ENCODE measurements at places on chromosomes 3 and 15. TPM values are rescaled to one million over a fixed set of nuclear protein-coding genes. Genes with fewer than 3 reads are reported as not detected.

Gene CCDC33
- 0.11 TPM for total RNA-seq

GRCh38 chr15:97678656-97679055, 281.8 kb upstream of the ARRDC4 start:
- no peak for DNase-seq

DNA sequence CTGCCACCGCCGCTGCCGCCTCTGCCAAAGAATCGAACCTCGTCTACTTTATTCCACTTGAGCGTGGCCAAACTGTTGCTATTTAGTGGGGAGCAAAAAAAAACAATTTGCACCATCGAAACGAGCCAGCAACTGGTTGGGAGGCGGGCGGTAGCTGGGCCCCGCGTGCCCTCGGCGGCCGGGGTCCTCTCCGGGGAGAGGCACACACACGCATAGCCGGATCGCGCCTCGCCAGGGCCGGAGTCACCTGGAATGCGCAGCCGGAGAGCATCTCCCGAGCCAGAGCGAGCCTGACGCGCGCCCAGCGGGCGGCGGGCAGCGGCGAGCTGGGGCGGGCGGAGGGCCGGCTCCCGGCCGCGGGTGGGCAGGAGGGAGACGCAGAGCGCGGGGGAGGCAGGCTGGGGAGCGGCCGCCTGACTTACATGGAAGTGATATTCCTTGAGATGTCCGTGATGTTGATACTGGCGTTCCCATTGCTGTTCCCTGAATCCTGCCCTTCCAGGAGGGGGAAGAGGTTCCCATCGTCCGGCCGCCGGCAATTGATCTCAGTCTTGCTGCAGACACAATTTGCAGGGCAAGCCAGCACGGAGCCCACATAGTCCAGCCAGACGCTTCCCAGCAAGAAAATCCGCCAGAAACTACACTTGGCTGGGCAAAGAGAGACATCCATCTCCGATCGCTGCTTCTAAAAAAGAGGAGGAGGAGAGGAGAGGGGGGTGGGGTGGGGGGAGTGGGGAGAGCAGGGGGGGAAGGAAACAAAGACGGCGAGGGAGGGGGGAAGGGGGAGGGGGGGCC, 858 bp downstream of the NTRK3 start:
- no peak for DNase-seq

Gene ERICH6
- 0.55 TPM for total RNA-seq

Gene USP13
- 162 TPM for total RNA-seq

DNA sequence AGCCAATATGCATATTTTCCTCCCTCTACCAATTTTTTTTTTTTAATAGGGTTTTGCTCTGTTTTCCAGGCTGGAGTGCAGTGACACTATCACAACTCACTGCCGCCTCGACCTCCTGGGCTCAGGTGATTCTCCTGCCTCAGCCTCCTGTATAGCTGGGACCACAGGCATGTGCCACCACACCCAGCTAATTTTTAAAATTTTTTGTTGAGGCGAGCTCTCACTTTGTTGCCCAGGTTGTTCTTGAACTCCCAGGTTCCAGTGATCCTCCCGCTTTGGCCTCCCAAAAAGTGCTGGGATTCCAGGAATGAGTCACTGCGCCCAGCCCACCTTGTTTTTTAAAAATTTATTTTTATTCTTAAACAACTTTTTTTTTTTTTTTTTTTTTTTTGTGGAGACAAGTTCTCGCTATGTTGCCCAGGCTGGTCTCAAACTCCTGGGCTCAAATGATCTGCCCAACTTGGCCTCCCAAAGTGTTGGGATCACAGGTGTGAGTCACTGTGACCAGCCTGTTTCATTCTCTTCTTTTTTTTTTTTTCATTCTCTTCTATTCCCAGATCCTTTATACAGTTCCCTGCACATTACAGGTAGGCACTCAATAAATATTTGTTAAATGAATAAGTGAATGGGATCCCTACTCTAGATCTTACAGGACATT, 40.5 kb upstream of the PIK3CB start:
- DNase-seq, result no peak

Gene TMCO5A
- not detected for total RNA-seq

- DNase-seq, result no peak
Measured at GRCh38 chr3:14329116-14329830, 73.1 kb upstream of the SLC6A6 start.

- DNase-seq, result no peak
Measured at GRCh38 chr15:77009646-77010311, 14.9 kb downstream of the PSTPIP1 start.

- no peak for DNase-seq
Measured at GRCh38 chr3:81967393-81967792, 205.9 kb upstream of the GBE1 start.

DNA sequence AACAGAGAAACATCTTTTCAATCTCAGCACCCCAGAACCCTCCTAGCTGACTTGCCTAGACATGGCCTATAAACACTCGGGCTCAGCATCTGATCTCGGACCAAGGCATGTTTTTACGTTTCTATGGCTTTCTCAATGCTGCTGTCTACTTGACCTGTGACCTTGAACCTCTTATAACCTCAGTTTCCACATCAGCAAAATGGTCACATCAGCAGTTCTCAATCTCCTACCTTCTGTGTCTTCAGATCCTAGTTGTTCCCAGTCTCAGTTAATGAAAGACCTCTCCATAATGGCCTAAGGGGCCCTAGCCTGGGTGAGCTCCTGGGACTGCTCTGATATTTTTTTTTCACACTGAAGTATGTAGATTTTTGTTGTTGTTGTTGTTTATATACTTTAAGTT, 39.6 kb downstream of the SSUH2 start:
- no peak for DNase-seq

GRCh38 chr3:73235768-73236167, 174.3 kb downstream of the EBLN2 start:
- no peak for DNase-seq

GRCh38 chr3:20072422-20072821, 32.2 kb downstream of the KAT2B start:
- no peak for DNase-seq

DNA sequence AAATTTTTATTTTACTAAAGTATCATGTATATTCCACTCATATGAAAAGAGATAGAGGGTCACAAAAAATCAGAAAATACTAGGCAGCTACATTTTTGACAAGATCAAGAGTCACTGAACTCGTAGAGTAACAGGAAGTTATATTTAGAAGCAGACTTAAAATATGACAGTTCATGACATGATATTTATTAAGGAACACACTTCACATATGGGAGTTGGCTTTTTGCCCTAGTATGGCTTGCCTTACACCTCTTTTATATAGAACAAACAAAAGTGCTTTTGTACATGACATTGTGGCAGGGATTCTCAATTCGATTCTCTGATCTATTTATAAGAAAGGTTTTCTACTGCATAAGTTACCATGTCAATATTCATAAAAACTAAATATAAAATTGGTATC, 80.1 kb upstream of the GBE1 start:
- DNase-seq, result no peak

Gene PRICKLE2
- total RNA-seq, result 8.7 TPM

Gene ARIH2
- total RNA-seq, result 180 TPM

- no peak for DNase-seq
Measured at GRCh38 chr15:75151214-75152128, 50.2 kb upstream of the C15orf39 start.

DNA sequence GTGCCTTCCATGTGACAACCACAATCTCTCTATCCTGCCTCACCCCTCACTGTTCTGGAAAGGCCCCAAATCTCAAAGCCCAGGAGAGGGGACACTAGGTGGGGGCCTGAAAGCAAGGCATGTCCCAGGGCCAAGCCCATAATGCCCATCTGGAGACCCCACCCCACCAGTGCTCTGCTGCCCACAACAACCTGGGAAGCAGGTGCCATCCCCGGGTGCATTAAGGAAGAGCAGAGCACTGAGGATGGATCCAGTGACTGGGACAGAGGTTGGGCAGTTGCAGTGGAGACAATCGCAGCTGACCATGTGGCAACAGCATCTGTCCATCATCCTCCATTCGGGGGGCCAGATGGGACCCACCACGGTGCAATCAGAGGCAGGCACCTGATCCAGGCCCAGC, 106.2 kb upstream of the PRR20G start:
- DNase-seq, result peak; percentile 5

Gene LRRN1
- total RNA-seq, result 0.11 TPM

Gene ZNF621
- 10.2 TPM for total RNA-seq

DNA sequence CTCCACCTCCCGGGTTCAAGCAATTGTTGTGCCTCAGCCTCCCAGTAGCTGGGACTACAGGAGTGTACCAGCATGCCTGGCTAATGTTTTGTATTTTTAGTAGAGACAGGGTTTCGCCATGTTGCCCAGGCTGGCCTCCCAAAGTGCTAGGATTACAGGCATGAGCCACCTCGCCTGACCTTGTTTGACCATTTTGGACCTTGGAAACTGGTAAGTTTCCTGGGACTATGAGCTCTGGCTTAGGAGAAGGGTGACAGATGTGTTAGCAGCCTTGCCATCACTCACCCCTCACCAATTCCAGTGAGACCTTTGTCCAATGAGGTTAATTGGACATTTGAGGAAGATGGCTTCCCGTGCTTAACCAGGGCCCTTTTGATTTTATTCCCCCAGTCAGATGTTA, 19.9 kb downstream of the DNASE1L3 start:
- no peak for DNase-seq

DNA sequence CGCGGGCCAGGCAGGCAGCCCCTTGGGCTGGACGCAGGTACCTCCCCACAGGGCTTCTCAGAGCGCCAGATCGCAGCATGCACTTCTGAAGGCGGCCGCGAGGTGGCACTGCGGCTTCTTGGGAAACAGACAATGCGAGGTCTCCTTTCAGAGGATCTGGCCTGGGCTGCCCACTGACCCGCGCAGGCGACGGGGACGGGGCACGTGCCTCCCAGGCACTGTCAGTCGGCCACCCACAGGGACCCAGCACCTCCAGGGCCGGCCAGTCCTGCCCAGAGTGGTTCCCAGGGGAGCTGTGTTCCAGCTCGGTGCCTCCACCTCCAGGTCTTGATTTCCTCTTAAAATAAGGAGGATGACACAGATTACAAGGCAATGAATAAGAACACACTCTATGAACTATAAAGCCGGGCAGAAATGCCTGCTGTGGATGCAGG, 24.4 kb upstream of the TXNRD3 start:
- DNase-seq, result peak; percentile 81

- no peak for DNase-seq
Measured at GRCh38 chr3:83003917-83004316, 1242.5 kb upstream of the GBE1 start.

DNA sequence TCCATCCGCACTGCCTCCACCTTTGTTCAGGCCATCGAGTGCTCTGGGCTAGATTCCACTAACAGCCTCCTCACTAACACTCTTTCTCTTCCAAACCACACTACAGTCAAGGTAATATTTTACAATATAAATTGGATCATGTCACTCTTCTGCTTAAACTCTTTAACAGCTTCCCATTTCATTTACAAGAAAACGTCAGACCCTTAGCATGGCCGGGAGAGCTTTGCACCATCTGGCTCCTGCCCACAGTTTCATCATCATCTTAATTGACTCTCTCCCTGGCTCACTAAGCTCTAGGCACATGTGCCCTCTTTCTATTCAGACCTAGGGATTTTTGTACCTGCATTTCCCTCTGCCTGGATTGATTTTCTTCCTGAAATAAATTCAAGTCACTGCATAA, 354.7 kb downstream of the FGF12 start:
- no peak for DNase-seq

DNA sequence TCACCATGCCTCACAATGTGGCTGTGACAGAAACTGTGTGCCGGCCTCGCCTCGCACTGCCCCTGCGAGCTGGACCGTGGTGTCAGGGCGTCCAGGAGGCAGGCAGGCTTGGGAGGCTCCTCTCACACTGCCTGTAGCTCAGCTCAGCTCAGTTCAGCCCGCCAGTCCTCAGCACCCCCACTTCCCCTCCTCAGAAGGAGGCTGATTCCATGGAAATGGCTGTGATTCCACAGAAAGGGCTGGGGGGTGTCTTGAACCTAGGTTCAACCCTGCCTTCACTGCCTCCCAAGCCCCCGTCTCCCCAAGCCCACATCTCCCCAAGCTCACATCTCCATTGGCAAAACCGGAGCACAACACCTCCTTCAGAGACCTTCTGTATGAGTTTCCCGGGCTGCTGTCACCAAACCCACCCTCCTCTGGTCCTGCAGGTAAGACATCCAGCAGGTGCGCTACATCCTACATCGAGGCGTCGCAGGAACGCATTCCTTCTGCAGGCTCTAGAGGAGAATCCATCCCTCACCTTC, 94.0 kb downstream of the OCA2 start:
- DNase-seq, result no peak

Gene CATSPER2
- total RNA-seq, result 1.2 TPM

Gene GABRA5
- total RNA-seq, result not detected

Gene GREM1
- total RNA-seq, result 0.49 TPM

DNA sequence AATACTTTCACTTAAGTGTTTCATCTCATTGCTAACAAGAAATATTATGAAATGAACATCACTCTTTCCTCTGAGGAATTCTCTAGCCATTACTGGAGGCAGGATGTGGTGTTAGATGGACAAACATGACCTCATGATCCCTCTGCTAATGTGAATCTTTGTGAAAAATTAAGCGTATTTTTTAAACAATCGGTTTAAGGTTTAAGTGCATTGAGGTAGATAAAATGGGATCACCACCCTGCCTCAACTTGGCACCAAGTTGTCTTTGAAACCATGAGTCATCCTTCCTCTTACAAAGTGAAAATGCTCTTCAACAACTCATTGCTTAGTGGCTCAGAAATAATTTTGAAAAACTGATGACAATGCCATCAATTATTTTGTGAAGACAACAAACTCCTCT, 76.0 kb upstream of the DCBLD2 start:
- DNase-seq, result no peak

GRCh38 chr3:40096661-40097111, 212.8 kb upstream of the EIF1B start:
- DNase-seq, result no peak

- peak; percentile 49 for DNase-seq
Measured at GRCh38 chr3:195178124-195178910, 92.6 kb downstream of the XXYLT1 start.

Gene AADACL2
- total RNA-seq, result not detected

DNA sequence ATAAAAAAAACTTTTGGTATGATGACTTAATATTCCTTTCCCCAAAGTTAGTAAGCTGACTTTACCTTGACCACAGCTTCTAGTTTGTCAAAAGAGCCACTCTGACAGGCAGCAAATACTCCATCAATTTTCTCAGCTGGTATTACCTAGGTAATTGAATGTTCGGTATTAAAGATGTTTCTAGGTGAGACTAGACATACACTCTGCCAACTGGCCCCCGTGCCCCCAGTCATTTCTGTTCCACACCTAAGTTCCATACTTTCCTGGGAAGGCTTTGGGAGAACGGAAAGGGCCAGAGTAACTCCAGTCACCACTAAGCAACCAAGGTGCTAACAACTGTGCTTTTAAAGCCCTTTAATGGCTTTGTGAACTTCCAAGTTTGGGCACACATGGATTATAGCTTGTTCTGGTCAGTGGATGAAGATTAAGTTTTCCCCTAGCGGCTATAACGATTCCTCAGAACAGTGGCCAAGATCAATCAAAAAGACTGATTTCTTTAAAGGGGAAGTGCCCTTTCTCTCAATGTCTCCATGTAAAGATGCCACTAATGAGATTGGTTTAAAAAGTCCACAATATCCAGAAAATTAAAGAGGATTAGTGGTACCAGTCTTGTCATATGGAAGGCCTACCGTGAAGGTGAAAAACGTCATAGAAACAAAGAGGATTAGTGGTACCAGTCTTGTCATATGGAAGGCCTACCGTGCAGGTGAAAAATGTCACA, 7.0 kb downstream of the EIF4A2 start:
- DNase-seq, result no peak

GRCh38 chr3:100782906-100783305, 73.6 kb downstream of the TFG start:
- DNase-seq, result no peak
